ENCODE measurements at places on chromosomes 5 and 9. TPM values are rescaled to one million over a fixed set of nuclear protein-coding genes. Genes with fewer than 3 reads are reported as not detected.

The YIPF5 gene
- 50.6 TPM for total RNA-seq

The PGM5 gene
- total RNA-seq: 54.2 TPM

The ZFP37 gene
- 4.7 TPM for total RNA-seq

The LHX2 gene
- 0.12 TPM for total RNA-seq

The IL9 gene
- not detected for total RNA-seq

The ACOT12 gene
- total RNA-seq: 1.3 TPM

Data from metanephros (tissue), 2 donors.